ENCODE measurements at places on chromosomes 6 and 20.

- DNase-seq = no peak
These were observed 42.3 kb downstream of the CHMP4B start for GRCh38 chr20:33853507-33853813.

- no peak for DNase-seq
These were observed 119.9 kb upstream of the ARID1B start for GRCh38 chr6:156657296-156657695.

- DNase-seq = no peak
These were observed 467.2 kb upstream of the CHD6 start for GRCh38 chr20:42085366-42085765.

DNA sequence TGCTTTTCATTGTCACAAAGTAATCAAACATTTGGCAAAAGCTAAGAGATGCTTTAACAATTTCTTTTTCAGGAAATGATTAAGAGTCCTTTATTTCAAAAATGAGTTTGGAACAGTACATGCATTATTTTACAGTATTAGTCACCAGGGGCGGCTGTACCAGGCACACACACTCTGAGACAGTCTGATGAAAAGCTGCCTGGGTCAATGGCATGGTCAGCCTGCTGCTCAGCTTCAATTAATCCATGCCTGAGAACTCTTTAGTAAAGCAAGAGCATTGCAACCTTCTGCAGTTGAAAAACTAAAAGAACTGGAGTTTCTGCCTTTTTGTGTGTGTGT lies 105.5 kb downstream of the TULP4 start:
- DNase-seq = peak; percentile 22

DNA sequence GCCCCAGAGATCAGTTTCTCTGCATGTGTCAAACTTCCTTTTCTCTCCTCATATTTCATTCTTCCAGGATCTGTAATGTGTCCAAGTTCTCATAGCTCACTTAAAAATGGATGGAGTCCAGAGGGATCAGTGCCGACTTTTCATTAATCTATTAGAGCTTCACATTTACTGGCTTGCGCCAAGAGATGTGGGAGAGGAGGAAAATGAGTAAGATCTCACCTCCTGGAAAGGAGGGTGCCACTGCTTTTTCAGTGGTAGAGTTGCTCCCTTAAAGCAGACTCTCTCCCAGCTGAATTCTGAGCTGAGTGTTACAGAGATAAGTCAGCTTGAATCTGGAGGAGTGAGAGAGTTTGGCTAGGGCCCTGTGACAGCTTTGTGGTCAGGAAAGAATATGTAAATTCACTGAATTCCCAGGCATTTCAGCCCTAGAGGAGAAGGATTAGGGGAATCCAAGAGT lies 175.9 kb downstream of the SOX4 start:
- DNase-seq = peak; percentile 74

- no peak for DNase-seq
These were observed 98.6 kb downstream of the CDH4 start for GRCh38 chr20:61350500-61351250.

GRCh38 chr20:57553376-57554018 lies 7.4 kb upstream of the PCK1 start:
- DNase-seq = no peak

GRCh38 chr6:149918151-149918905 lies 4.6 kb downstream of the RAET1G start:
- DNase-seq = no peak

DNA sequence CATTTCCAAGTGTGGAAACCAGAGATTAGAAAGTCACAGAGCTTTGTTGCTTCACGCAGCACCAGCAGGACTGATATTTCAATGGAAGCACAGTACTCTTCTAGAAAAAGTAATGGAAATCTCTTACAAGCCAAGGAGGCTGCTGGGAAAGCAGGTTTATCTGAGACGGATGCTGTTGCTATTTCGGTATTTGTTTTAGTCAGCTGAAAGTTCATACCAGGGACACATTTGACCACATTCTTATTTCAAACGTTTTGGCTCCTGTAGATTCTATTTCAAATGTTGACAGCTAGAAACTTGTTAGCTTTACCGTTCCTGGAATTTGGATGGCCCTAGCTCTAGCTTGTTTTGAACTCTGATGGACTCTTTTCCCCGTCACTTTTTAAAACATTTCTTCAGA lies 3.7 kb upstream of the TMEM242 start:
- no peak for DNase-seq

- DNase-seq = no peak
These were observed 8.6 kb upstream of the TUBB2B start for GRCh38 chr6:3236005-3236404.

DNA sequence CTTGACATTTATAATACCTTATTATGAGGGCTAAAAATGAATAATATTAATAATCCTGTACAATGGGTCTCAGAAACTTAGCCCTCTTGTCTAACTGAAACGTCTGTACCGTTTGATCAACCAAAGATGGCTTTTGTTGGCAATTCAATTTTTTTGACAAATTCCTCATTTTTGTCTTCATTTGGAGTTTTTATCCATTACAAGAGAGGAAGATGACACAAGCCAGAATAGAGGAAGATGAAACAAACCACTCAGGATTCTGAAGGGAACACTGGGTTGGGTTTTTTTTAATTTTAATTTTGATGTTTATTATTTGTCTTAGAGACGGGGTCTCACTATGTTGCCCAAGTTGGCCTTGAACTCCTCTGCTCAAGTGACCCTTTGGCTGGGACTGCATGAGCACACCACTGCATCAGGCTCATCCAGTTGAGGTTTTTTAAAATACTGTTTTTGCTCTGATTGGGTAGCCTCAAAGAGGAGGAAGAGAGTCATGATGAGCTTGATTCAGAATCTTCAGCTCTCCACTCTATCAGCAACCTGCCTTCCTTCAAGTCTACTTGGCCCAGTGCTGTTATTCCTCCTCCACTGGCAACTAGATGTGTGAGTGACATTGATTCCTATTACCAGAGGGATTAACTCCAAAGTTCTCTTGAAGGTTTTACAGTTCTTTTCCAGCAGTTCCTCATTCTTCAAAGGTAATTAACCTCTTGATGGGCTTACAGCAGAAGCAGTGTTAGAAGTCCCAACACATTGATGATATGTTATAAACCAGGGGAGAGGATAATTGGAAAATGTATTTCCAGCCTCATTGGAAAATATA lies 71.3 kb downstream of the ATXN1 start:
- DNase-seq = no peak

GRCh38 chr6:25913741-25914140 lies 16.8 kb downstream of the SLC17A2 start:
- no peak for DNase-seq

- DNase-seq = peak; percentile 85
These were observed 206.2 kb upstream of the TCF21 start for GRCh38 chr6:133682506-133683307.

DNA sequence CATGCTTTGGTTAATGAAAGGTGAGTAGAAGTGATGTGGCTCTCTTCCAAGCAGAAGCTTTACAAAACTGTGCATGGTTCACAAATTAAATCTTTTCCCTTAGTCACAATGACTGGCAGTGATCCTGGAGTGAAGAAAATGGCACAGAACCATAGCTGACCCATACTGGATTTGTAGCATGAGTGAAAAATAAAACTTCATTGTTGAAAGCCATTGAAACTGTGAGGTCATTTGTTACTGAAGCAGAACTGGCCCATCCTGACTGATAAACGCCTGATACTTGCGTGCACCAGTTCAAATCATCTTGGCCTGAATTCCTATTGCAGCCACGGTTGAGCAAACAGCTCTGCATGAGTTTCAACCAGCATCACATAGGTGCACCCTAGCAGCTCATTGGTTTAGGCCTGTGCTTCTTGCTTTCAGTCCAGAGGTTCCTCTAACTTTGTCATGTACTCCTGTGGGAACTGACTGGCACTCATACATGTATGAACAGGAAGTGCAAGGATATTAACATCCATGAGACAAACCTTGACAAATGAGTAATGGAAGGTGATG lies 40.5 kb downstream of the SAMD5 start:
- DNase-seq = no peak

GRCh38 chr20:5642155-5642981 lies 107.8 kb upstream of the SHLD1 start:
- DNase-seq = no peak

DNA sequence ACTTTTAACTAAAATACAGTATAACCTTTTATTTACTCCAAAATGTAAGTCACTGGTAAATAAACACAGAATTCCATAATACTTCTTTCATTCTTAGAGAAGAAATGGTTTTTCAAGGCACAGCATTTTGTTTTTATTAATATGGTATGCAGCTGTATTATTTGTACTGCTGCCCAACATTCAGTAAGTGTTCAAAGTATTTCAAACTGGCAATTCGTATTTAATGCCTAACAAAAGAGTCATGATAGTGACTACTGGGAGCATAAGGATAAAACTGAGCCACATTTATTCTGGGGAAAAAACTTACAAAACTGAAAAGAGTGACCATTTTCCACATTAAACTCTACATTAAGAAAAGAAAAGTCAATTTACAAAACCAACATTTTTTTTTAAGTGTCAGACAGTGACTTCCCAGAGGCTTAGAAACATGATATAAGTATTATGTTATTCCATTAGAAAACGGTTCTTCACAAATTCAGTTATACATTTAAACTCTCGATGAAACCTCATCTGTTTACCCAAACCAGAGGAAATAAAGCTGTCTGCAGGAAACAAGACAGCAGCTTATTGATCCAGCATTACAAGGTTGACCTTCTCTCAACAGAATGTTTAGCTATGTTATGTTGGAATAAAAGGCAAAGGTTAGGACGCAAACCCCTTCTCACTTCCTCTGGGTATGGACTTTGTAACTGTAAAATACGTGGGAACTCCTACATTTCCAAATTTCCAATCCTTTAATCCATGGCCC lies 24.3 kb downstream of the EPB41L2 start:
- DNase-seq = no peak

DNA sequence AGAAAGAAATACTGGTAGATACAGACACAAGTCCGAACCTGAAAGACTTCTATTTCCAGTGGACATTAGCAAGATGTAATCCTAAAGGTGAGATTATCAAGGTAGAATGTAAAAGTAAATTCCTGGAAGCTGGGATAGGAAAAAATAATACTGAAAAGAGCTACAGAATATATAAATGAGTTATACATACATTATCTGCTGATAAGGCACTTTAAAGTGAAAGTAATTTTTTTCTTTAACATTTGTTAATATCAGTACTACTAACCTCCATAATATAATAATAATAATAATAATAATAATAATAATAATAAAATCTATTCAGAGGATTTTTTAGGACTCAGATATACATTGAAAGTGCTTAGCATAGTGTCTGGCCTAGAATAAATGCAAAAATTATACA lies 102.5 kb downstream of the RFX6 start:
- no peak for DNase-seq

- peak; percentile 49 for DNase-seq
These were observed 56.3 kb upstream of the ANKEF1 start for GRCh38 chr20:9978397-9979004.

- DNase-seq = no peak
These were observed 438.4 kb upstream of the ADGRB3 start for GRCh38 chr6:68196645-68197044.

DNA sequence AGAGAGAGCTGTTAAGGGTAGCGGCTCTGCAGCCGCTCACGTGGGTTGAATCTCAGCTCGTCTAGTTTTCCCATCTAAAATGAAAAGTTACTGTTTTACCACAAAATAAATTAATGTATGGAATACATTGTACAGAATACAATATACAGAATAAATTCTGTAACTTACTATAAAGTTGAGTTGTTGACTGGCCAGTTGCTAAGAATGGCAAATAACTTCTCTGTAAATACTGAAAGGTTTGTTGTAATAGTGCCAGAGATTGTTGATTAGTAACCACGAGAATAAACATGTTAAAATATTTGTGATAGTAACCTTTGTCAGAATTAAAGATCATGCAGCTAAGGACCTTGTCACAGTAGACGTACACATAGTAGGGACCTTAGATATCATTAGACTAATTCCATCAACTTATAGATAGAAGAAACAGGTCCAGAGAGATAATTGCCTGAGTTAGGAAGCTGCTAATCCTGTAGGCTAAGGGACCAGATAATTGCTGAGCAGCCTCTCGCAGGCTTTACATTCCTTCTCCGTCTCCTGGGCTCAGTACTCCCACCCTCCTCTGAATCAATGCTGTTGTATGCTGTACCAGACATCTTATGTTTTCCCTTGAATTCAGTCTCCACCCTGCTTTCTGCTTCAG lies 544 bp upstream of the NRM start:
- no peak for DNase-seq

- no peak for DNase-seq
These were observed 64.8 kb downstream of the GRIK2 start for GRCh38 chr6:101458336-101458735.

DNA sequence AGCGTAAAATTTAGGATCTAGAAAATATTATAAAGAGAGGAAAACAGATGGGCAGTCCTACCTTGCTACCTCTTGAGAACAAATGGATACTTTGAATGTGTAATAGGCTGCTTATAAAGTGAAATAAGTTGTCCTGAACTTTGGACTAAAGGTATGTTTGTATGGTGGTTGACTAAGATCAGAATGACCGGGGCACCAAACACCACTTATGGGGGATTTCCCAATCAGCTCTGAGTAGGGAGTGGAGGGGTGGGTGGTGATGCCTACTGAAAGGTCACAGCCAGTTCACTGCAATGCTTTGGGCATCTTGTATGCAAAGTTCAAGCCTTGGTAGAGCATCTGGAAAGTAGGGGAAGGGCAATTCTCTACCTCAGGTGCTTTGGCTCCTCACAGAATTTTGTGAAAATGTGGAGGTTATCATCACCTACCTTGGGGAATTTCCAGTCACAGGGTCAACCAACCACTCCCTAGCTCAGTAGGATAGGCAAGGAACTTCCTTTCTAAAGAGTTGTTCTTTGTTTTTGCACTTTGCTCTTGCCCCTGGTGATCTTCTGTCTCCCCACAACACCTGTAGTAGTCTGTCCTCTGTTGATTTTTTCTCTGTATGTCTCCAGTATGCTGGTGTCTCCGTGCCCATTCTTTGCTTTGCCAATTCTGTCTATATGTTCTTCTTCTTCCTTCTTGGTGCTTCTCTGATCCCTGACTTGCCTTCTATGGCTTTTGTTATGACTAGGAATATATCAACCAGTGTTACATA lies at the start of gene TRIM31:
Gene TRIM31, minus strand, starts transcription at position 88 of the 757 bp plus-strand sequence. CDS start 285 bp downstream, outside the sequence.
- no peak for DNase-seq

DNA sequence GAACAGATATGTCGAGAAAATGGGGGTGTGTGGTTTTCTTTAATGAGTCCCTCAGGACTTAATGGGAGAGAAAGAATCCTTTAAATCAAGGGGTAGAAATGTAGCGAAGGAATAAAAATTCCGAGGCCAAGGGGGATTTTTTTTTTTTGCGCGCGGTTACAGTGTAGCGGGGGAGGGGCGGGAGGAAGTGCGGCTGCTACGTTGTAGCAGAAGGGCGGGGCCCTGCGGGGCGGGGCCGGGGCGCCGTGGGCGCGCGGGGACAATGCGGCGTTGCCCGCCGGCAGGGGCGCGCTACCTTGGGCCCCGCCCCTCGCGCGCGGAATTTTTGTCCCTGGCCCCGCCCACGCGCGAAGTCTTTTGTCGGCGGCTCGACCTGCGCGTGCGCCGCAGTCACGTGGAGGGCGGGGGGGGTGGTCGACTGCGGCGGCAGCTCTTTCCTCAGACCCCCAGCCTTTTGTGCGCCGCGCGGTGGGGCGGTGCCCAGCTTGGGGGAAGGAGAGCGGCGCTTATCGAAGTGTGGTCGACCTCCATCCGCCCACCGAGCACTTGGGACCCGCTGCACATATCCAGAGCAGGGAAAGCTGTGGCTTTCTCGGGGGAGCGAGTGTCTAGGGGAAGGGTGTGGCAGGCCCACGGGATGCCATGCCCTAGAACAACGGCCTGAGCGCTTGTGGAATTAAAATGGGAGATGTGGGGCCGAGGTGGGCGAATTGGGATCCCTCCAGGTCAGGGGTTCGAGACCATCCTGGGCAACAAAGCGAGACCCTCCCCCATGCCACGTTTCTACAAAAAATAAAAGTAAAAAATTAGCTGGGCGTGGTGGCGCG lies 1.3 kb downstream of the TUBB start:
- no peak for DNase-seq
